ENCODE measurements at places on chromosomes 4 and X.

GRCh38 chr4:103934178-103934789 lies 214.5 kb upstream of the TACR3 start:
- DNase-seq = peak; percentile 19

- no peak for DNase-seq
These were observed 30.7 kb upstream of the RAPGEF2 start for GRCh38 chr4:159071969-159072765.

GRCh38 chrX:14027511-14028019 lies 2.1 kb downstream of the GEMIN8 start:
- DNase-seq = no peak

GRCh38 chr4:1463927-1464540 lies 57.8 kb upstream of the NKX1-1 start:
- no peak for DNase-seq

DNA sequence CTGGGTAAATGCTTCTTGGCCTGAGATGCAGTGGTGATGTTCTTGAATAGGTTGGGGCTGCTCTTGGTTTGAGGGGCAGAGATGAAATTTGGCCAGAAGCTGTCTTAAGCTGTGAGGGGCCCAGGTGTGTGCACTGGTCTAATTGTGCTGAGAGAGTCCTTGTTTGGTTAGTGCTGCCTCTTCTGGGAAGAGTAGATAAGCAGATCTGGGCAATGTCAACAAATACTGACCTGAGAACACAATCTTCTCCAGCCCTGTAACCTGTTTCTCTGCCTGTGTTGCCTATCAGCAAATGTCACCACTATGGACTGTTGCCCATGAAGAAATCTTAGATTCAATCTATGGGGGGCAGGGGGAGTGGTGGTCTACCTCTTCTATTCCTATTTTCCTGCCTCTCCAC lies 17.2 kb upstream of the USP27X start:
- DNase-seq = no peak

DNA sequence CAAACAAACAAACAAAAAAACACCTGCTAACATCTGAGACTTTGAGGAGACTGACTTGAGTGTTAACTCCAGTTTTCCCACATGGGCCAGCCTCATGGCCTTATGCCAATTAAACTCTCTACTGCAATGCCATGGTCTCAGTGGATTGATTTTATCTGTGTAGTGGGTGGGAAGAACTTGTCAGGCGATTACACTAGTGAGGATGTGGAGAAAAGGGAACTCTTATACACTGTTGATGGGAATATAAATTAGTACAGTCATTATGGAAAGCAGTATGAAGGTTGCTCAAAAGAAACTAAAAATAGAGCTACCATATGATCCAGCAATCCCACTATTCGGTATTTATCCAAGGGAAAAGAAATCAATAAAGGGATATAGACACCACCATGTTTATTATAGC lies 12.8 kb upstream of the XIAP start:
- no peak for DNase-seq

DNA sequence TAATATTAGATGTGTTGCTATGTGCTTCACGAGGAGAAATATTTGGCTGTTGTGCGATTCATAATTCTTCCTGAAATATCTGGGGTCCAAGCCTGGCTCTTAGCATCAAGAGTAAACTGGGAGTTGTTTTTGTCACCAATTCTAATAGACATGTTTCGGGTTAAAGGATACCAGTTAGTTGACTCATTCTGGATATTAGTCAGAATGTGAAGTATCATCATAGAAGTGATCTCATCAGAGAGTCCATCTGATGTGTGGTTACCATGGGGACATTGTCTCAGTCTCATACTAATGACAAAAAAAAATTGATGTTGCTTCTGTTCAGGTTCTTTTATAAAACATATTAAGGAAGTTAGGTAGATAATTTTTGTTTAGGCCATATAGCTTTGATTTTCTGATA lies 57.2 kb upstream of the MTMR1 start:
- no peak for DNase-seq

DNA sequence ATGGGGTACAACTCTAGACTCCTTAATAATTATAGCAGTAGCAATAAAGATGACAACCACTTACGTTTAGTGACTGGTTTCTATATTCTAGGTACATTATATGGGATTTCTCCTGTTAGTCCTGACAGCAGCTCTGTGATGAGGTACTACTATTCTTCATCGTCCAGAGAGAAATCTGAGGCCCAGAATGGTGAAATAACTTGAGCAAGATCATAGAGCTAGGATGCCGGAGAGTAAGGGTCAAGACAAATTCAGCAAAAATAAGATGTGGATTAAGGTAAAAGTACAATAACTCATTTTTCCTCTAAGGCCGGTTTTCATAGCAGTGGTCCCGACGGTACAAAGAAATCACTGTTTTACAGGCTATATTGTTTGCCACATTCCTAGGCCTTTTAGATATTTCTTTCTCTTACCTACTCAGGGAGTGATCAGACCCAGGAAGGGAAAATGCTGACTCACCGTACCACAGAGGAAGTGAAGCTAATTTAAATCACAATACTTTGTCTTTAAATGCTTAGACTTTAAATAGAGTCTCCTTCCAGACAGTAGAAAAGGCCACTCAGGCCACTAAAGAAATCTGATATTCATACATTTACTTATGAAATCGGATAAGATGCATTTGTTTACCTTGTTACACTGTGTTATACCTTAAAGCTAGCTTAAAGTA lies 2023.0 kb upstream of the AGA start:
- DNase-seq = no peak

DNA sequence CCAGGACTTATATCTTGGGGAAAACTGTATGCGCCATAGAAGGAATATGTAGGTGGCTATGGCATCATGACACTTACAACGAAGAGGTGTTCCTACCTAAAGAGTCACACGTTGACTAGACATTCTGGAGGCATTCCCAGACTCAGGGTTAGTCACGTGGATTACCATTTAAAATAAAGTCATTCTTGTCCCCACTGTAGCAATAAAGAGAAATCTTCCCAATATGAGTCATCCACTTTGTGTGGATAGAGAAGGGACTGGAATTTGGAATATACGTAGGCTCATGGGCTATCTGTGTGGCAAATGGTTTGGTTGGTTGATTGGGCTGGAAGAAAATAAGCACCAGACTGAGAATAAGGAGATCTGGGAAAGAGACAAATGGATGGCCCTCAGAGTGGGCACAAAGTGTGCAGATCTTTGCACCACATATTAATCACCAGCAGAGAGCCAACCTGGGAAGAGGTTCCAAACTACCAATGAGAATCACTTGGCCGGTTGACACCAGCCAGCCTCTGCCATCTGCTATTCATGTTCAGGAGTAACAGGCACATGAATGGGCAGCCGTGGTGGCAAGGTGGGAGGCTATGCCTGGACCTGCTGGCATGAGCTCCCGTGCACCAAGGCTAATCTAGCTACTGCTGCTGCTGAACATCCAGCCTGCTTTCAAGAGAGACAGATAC lies 41.0 kb downstream of the MTNR1A start:
- no peak for DNase-seq

GRCh38 chr4:184818216-184818564 lies 7.6 kb downstream of the ACSL1 start:
- DNase-seq = no peak

- no peak for DNase-seq
These were observed 580.4 kb downstream of the ANKRD50 start for GRCh38 chr4:124132161-124132560.

- no peak for DNase-seq
These were observed 206.4 kb upstream of the PACRGL start for GRCh38 chr4:20493761-20494353.

DNA sequence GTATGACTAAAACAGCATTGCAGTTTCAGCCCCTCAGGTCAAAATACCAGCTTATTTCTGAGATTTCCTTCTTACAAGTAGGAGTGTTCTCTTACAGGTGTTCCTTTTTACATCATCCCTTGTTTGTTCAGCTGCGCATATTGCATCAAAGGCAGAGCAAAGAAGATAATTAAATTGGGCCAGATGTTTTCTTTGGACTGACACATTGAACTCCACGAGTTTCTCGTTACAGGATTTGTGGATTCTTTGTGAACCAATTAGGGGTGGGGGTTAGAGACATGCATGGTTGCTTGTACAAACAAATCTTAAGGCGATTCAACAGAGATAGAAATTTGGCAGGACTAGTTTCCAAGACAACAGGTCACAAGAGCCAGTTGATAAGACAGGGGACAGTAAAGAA lies 95.7 kb downstream of the SPANXN4 start:
- peak; percentile 84 for DNase-seq

DNA sequence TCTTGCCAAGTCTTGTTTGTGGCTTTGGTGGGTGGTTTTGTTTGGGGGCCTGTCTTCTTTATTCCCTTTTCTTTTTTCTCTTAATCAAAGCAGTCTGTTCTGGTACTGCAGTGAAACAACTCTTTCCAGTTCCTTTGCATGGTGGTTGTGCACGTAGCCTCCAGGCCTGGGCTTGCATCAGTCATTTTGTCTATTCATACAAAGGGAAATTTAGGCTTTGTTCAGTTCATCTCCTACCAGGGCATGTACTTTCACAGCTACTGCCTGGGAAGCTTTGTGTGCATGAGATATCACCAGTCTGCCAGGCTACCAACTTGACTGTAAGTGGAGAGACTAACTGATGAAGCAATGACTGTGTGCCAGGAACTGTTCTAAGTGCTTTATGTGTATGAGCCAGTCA lies 8.5 kb downstream of the TRIM2 start:
- no peak for DNase-seq

DNA sequence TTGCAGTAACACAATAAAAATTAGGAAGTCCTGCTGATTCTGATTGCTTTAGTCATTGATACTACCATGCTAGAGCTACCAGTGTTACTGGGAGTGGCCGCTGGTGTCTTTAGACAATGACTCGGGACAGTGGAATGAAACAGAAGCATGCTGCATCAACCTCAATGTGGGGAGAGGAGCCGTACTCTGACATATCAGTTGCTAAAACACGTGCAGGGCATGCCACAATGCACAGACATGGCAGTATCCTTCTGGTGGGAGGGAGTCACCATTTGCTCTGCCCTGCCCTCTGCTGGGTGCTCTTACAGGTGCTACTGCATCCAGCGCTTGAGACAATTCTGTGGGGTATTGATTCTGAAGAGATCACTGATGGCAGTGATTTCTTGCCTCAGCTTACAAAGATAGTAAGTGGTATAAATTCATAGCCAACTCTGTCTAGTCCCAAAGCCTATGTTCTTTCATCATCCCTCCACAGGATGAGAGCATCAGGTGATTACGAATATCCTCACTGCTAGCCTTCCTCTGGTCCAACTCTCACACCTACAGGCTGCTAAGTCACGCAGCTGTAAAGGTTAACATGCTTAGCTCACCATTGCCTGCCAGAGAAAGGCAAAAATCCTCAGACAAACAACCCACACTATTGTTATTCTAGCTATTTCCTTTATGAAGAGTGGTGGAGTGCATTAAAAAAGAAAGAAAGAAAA lies 43.7 kb downstream of the NSG1 start:
- DNase-seq = peak; percentile 0

DNA sequence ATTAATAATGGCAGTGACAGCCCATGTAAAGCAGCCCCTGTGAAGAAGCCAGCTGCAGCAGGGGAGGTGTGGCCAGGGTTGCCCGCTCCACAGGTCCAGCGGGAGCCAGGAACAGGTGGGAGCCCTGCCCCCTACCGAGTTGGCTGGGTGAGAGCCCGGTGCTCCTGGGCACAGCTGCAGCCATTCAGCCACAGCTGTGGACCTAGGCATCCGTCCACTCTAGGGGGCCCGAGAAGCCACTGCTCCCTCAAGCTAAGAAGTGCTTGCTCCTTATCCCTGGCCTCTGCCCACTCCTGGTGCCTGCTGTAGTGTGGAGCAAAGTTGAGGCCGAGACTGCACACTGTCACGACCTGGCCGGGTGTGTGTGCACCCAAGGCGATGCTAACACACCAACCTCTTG lies 1469.0 kb downstream of the PCDH7 start:
- DNase-seq = no peak

DNA sequence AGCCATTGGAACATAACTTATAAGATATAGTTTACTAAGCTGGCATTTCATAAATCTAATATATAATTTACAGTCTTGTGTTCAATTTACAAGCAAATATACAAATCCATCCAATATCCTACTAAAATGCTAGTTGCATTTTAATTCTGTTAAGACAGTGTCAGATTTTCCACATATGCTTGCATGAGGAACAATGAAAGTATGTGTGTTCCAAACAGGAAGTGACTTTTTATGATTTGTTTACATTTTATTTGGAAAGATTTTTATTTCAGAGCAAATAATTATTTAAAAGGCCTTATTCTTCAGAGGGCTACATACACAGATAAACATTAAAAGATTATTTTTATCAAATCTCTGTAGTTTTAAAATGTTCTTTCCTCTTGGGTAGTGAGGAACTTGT lies 130.1 kb downstream of the KLHL34 start:
- DNase-seq = no peak

- no peak for DNase-seq
These were observed 173.3 kb upstream of the PSAPL1 start for GRCh38 chr4:7608046-7608445.

DNA sequence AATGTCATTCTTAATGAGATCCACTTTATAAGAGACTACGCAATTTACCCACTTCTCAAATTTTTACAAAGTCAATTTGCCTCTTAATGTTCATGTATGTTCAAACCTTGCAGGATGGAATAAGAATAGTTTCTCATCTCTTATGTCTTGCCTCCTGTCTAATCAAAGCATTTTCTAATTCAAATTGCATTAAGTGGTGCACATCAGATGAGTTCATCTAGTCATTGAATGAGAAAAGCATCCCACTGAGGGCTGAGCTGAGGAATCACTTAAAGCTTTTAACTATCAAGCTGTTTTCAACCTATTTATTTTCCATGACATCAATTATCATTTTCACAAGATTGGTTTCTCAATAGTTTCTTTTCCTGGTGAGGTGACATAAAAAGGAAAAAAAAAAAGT lies 1964.0 kb downstream of the PCDH7 start:
- DNase-seq = no peak

DNA sequence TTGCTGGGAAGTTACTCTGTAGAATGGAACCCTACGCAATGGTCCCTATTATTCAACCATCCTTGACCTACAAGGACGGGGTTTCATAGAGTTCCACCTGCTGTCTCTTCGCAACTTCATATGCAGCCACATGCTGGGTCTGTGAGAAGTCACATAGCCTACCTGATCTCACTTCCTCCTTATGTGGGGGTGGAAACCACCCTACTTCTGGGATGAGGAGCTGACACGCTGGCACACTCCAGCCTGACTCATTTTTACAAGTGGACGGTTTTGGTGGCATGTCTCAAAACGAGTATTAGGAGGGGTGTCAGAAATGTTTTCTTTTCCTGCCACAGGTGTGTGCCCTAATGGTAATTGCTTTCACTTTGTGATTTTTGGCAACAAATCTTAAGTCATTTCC lies 36.8 kb upstream of the ARSD start:
- no peak for DNase-seq

DNA sequence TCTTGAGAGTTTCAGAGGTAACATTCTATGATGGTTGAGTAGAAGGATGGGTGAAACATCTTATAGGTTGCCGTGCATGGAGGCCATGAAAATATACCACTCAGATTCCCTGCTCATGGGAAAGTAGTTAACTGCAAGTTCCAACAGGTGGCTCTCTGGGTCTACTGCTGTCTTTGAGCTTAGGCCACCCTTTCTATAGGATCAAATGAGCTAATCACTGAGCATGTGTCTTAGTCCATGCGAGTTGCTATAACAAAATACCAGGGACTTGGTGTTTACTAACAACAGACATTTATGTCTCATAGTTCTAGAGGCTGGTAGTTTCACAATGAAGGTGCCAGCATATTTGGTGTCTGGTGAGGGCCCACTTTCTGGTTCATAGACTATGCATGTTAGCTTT lies 144.8 kb upstream of the UNC5C start:
- no peak for DNase-seq

GRCh38 chr4:146545102-146545501 lies 23.4 kb upstream of the SLC10A7 start:
- no peak for DNase-seq

- no peak for DNase-seq
These were observed 5.5 kb upstream of the STK26 start for GRCh38 chrX:132017431-132018185.

All from NCI-H1105 (cell line).